ENCODE measurements at places on chromosomes 11 and 22.

DNA sequence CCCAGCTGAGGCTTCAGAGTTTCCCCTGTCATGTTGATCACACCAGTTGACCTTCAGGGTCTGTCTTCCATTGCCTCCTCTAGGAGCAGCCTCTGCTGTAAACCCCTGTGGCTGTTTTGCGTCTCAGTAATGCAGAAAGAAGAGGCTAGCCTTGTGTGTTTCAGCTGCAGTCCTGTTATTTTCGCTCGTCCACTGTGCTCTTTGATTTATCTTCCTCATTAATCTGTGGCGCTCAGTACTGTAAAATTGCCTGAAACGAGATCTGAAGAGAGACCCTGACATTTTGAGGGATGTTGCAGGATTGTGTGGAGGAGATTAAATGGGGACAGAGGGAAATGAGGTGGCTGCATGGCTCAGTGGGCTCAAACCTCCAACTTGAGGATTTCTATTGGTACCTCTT is 163.7 kb downstream of the DBX1 start:
- peaks cover 27% of the 10 kb centered on the region for H3K27me3 ChIP-seq
- H3K27ac ChIP-seq, result no peak overlapping the region
- no peaks in the 10 kb centered on the region for H3K4me1 ChIP-seq
- H3K4me3 ChIP-seq, result no peak overlapping the region
- H3K36me3 ChIP-seq, result peaks cover 5% of the 10 kb centered on the region

GRCh38 chr22:27173530-27173929 is 516.1 kb downstream of the MIAT start:
- H3K36me3 ChIP-seq, result no peaks in the 10 kb centered on the region
- H3K27me3 ChIP-seq, result peaks cover 28% of the 10 kb centered on the region
- no peak overlapping the region for H3K4me3 ChIP-seq
- H3K27ac ChIP-seq, result no peak overlapping the region
- no peak for DNase-seq

DNA sequence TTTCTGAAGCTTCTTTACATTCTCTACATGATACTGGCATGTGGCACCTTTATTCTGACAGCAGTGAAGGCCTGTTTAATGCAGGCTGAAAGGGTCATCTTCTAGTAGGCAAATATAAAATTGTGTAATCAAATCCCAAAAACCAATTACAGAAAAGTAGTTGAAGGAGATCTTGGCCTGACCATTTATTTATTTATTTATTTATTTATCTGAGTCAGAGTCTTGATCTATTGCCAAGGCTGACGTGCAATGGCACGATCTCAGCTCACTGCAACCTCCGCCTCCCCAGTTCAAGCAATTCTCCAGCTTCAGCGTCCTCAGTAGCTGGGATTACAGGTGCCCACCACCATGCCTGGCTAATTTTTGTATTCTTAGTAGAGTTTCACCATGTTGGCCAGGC is 22.7 kb upstream of the CECR2 start:
- H3K27me3 ChIP-seq, result peaks cover 18% of the 10 kb centered on the region
- DNase-seq, result no peak
- peaks cover 3% of the 10 kb centered on the region for H3K36me3 ChIP-seq
- H3K4me3 ChIP-seq, result no peak overlapping the region

- no peaks in the 10 kb centered on the region for H3K36me3 ChIP-seq
- H3K4me1 ChIP-seq, result peaks cover 35% of the 10 kb centered on the region
- no peak for DNase-seq
These were observed 916 bp downstream of the GNG3 start for GRCh38 chr11:62708392-62708791.

DNA sequence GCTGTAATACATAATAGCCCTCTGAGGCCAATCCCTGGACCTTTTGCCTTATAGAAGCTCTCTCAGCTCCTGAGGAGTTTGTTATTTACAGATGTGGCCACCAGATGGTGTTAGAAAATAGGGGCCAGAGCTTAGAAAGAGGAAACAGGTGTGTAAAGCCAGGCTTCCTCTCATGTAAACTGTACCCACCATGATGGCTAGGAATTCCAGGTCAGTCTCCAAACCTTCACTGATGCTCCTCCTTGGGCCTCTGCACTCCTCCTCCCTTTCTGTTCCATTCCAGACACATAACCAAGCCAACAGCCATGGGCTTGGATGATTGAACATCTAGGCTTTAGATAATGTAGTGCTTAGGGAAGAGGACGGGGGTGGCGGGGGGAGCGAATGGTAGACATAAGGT is 39.7 kb downstream of the USP35 start:
- H3K4me3 ChIP-seq, result no peak overlapping the region
- peaks cover 3% of the 10 kb centered on the region for H3K36me3 ChIP-seq
- H3K4me1 ChIP-seq, result peaks cover 20% of the 10 kb centered on the region
- no peaks in the 10 kb centered on the region for H3K27me3 ChIP-seq
- DNase-seq, result no peak
- H3K27ac ChIP-seq, result no peak overlapping the region

DNA sequence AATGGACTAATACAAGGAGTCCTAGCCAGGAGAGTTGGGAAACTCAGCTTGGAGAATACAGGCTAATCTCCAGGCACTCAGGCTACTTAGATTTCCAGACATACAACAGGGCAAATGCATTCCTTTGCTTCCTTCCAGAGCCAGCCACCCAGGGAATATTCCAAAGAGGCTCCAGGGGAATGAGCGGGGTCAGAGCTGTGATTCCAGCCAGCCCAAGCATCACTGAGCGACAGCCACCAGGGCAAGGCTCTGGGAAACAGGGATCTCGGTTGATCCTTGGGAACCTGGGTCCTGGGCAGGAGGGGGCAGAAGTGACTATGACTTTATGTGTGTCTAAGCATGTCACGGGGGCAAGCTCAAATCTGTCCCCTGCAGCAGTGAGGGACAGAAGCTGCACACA is 112.3 kb upstream of the LMO1 start:
- H3K27ac ChIP-seq, result no peak overlapping the region
- H3K36me3 ChIP-seq, result no peaks in the 10 kb centered on the region
- peaks cover 41% of the 10 kb centered on the region for H3K27me3 ChIP-seq
- H3K4me1 ChIP-seq, result no peaks in the 10 kb centered on the region

DNA sequence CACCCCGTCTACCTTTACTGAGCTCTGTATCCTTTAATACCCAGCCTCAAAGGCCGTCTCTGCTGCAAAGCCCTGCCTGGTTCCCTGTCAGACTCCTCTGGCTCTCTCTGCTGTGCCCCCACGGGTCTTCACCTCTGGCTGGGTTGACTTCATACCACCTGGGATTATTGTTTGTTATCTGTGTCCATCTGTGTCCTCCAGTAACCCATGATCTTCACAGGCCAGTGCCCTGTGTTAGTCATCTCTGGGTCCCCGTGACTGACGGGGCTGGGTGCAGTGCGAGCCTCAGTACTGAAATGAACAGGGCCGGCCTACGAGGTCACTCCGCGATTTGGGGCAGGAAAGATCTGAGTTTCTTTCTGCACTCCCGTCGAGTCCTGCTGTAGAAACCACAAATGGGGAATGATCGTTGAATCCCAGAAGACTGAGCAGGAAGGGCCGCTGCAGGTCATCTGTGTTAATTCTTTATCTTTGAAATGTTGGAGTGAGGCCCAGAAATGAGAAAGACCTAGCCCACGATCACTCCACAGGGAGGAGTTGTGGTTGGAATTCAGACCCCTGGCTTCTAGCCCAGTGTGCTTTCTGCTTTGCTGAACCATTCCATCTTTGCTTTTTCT is 12.3 kb upstream of the TUB start:
- no peak overlapping the region for H3K27ac ChIP-seq
- H3K4me1 ChIP-seq, result peaks cover 8% of the 10 kb centered on the region
- H3K27me3 ChIP-seq, result peaks cover 54% of the 10 kb centered on the region

DNA sequence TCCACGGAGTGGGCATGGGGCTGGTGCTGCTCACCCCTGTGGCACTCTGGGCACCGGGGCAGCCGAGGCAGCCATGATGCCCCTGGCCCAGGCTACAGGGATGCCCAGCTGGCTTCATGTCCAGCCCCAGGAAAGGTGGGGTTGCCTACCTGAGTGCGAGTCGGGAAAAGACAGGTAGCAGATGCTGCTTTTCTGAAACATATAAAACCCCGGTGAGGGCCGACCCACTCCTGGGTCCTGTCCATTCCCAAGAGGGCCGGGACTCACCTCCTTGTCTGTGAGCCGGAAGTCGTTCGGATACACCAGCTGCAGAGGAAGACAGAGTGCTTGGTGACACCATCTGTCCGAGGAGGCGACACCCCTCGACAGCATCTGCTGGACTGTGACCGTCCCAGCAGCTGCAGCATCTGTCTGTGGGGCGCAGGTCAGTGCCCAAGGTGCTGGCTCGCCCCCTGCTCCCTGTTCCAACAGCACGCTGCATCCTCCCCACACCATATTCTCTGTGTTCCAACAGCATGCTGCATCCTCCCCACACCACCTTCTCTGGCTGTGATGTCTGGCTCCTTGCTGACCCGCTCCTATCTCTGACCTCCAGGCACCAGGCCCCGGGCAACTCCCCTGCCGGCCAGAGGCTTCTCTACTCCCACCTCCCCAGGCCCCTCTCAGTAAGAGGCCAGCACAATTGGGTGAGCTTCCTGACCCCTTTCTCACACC is 8.0 kb downstream of the DENND6B start:
- DNase-seq, result no peak
- H3K4me1 ChIP-seq, result peaks cover 8% of the 10 kb centered on the region
- H3K27ac ChIP-seq, result no peak overlapping the region
- H3K4me3 ChIP-seq, result no peak overlapping the region
- H3K36me3 ChIP-seq, result no peaks in the 10 kb centered on the region

- H3K27me3 ChIP-seq, result peaks cover 14% of the 10 kb centered on the region
- no peaks in the 10 kb centered on the region for H3K36me3 ChIP-seq
- no peak for DNase-seq
- no peaks in the 10 kb centered on the region for H3K4me1 ChIP-seq
These were observed 19.2 kb upstream of the ASPHD2 start for GRCh38 chr22:26409719-26410335.

DNA sequence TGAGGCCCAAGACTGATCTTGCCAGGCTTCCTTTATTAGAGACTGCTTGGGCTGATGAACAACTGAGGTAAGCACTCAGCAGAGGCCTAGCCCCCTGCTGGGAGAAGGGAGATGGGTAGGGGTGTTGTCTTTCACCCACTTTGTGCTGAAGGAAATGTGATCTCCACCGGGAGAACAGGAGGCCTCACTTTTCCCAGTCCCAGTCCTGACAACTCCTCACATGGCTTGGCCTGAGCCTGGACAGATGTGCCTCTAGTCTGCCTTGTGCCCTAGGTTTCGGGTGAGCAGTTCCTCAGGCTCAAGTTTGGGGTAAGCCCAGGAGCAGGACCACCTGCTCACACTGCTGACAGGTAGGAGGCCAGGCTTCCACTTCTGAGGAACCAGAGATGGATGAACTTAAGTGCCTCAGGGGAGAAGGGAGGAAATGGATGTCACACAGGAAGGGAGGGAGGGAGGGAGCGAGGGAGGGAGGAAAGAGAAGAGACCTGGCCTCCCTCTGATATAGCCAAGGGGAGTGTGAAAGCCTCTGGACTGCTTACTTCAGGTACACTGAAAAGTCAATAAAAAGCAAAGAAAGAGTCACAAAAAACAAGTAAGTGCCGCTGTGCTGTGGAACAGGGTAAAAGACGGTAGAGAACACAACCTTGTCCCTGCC is 8.1 kb downstream of the CLPB start:
- no peak for DNase-seq
- peaks cover 7% of the 10 kb centered on the region for H3K36me3 ChIP-seq
- no peaks in the 10 kb centered on the region for H3K27me3 ChIP-seq
- no peak overlapping the region for H3K4me3 ChIP-seq

GRCh38 chr11:124814739-124815138 is 14.5 kb upstream of the MSANTD2 start:
- H3K27ac ChIP-seq, result no peak overlapping the region
- peaks cover 72% of the 10 kb centered on the region for H3K27me3 ChIP-seq
- no peak for DNase-seq

DNA sequence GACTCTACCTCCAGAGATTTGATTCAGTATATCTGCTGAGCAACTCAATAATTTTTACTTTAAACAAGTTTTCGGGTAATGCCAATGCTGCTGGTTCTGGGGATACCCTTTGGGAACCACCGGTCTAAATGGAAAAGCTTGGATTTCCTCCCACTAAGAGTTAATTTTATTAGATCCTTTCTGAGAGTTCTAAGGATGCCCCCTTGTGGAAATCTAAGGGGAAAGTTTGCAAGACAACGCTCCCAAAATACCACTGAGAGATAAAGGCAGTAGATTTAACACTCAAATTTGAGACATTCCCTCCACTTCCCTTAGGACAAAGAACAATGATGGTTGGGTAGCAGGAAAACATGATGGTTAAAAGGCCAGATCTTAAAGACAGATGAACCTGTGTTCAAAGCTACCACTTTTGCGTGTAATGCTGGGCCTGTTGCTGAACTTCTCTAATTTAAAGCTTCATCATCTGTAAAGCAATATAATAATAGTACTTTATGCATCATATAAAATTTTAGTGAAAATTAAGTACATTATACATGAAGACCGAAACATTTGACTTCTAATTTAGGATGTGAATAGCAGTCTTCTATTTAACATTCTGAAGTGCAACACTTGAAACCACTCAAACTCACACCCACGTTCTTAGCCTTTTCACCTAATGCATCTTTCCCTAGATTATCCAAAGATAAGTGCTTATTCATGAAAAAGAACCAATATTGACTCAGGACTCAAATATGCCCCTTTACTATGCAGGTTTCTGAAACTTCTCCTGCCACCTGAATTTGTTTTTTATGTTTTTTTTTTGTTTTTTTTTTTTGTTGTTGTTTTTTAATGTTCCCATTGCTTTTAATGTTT is 110.1 kb upstream of the LUZP2 start:
- no peaks in the 10 kb centered on the region for H3K36me3 ChIP-seq
- no peaks in the 10 kb centered on the region for H3K27me3 ChIP-seq
- no peak overlapping the region for H3K4me3 ChIP-seq
- no peak for DNase-seq

Measured in T-helper 17 cell (primary cell).